ENCODE measurements at places on chromosomes 2 and 18. TPM values are rescaled to one million over a fixed set of nuclear protein-coding genes. Genes with fewer than 3 reads are reported as not detected.

Gene ABCG5
- total RNA-seq, result not detected

Gene ACMSD
- 0.29 TPM for total RNA-seq

Gene GAREM1
- total RNA-seq, result 19.0 TPM

Gene INO80B
- 14.5 TPM for total RNA-seq

Gene CRYGC
- total RNA-seq, result not detected

Gene CD28
- not detected for total RNA-seq

Gene DSG1
- total RNA-seq, result not detected

Gene IL1RL2
- total RNA-seq, result 0.35 TPM

Gene GPR55
- total RNA-seq, result not detected

Gene DNAJC5G
- total RNA-seq, result not detected

Gene GCG
- total RNA-seq, result not detected

Gene OR6B2
- not detected for total RNA-seq

Gene HOXD10
- not detected for total RNA-seq

Gene HOXD9
- total RNA-seq, result 0.33 TPM

- DNase-seq, result peak; percentile 32
These were observed 1.5 kb downstream of the KANSL3 start for GRCh38 chr2:96636551-96637171.

DNA sequence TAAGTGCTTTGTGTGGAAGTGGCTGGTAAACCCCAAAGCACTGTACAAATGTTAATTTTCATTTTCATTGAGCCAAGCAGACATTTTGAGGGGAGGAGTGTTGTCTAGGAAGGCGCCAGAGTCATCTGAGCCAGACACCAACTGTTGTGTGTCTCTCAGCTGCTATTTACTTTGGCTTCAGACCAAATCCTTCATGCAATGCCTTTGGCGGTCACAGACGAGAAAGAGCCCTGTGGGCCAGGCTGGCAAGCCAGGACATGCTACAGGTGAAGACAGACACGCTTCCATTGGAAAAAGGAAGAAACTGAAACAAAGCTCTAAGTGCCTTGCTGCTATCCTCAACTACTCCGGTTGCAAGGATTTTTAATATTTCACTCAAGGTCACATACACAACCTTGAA is 115.4 kb upstream of the CDC42EP3 start:
- peak; percentile 45 for DNase-seq

DNA sequence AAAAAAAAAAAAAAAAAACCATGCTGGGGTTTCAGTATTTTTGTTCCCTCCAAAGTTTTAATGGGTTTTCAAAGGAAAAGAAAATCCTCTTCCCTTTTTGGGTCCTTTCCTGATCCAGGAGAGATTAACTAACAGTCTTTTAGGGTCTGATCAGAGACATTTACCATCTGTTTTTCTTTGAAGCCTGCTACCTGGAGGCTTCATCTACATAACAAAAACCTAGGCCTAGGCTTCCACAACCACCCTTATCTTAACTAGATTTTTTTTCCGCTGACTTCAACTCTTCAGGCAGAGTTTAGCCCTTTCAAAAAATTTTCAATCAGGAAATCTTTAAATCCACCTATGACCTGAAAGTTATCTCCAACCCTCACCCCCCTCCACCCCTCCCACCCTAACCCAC is 154.7 kb downstream of the MBD2 start:
- no peak for DNase-seq

GRCh38 chr2:204170411-204170810 is 233.8 kb downstream of the ICOS start:
- no peak for DNase-seq

DNA sequence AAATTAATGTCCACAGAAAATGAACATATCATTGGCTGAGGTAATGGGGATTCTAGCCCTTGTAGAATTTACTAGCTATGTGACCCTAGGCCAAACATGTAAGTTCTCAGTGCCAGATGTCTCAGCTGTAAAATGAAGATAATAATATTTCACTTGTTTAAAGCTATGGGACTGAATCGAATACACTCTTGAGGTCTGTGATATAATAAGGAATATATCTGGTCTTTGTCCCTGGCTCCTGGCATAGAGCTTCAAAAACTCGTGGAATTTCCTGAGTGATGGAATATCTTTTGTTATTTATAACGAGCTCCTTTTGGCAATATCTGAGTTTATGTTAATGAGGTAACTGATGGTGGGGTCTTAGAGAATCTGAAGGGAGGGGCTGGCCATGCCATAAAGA is 201.4 kb upstream of the CYP26B1 start:
- DNase-seq, result no peak

GRCh38 chr2:226661789-226662545 is 137.7 kb downstream of the IRS1 start:
- DNase-seq, result peak; percentile 72

- no peak for DNase-seq
These were observed 145.9 kb downstream of the ZBTB7C start for GRCh38 chr18:48263192-48263853.

DNA sequence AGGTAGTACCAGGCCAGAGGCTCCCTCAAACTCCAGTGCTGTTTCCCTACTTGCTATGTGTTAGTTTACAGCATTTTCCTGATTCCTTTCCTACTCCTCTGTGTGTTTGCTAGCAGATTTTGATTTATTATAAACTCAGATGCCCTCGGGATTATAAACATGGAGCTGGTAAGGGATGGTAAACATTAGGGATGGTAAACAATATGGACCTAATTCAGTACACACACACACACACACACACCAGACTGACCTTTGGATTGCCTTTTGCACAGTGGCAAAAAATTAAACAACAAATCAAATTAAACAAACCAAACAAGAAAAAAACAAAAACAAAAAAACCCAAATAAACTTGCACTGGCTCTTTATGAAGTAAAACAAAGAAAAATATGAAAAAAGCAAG is 55.4 kb upstream of the ACVR1 start:
- DNase-seq, result no peak

GRCh38 chr2:120369250-120369649 is 23.3 kb downstream of the INHBB start:
- DNase-seq, result no peak

GRCh38 chr2:72011370-72011689 is 136.3 kb downstream of the CYP26B1 start:
- no peak for DNase-seq

DNA sequence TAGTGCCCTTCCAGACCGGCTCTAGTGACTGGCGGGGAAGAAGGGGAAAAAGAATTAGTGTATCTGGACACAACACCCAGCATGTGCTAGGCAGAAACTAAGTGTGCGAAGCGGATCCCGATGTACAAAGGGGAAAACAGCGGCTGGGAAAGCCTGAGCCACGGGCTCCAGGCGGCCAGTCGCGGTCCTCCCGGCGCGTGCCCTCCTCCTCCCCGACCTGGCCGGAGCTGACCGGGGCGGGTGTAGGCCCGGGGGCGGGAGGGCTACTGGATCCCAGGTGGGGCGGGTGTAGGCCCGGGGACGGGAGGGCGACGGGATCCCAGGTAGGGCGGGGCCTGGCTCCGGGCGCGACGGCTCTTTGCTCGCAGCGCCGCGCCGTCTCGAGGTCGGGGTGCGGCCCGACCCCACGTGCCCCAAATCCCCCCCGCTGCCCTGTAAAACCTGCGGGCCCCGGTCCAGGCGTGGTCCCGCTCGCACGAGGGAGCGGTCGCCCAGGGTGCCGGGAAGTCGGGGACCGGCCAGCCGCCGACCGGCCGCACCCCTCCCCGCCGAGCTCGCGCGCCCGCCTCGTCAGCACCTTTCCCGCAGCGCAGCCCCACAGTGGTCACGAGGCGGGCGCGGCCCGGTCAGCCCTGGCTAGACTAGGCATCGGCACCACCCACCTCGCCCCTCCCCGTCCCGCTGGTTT is 48.8 kb downstream of the C2orf42 start:
- DNase-seq, result peak; percentile 67

- no peak for DNase-seq
These were observed 47.4 kb downstream of the IMPA2 start for GRCh38 chr18:12028674-12029073.

- DNase-seq, result no peak
These were observed 90.9 kb downstream of the DOK6 start for GRCh38 chr18:69491576-69491975.

- no peak for DNase-seq
These were observed 29.6 kb upstream of the IL1R1 start for GRCh38 chr2:102112692-102113665.

DNA sequence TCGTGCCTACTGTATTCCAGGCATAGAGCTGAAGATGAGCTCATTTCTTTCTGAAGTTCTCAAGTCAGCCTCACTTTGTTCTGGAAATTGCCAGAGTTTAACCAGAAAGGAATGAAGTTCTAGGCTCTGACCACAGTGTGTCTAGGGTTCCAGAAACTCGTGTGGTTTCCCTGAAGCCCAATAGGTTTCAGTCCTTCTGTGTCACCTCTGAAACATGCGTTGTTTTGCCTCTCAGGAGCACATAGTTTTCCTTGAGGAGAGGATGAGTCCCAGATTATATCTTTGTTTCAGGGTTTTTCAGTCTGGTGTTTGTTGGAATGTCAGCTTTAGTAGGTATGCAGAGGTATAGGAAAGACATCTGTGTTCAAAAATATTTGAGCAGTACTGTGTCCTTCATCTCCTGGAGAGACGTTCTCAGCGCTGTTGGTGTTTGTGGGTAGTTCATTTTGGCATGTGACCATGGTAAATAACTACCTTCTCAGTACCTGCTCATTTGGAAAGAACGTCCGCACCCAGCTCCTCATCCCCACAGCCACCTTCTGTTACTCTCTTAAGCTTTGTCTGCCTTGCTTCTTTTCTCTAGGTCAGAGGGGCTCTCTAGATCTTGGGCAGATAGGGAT is 56.6 kb downstream of the RALBP1 start:
- no peak for DNase-seq

GRCh38 chr2:58911877-58912276 is 670.8 kb upstream of the FANCL start:
- no peak for DNase-seq

DNA sequence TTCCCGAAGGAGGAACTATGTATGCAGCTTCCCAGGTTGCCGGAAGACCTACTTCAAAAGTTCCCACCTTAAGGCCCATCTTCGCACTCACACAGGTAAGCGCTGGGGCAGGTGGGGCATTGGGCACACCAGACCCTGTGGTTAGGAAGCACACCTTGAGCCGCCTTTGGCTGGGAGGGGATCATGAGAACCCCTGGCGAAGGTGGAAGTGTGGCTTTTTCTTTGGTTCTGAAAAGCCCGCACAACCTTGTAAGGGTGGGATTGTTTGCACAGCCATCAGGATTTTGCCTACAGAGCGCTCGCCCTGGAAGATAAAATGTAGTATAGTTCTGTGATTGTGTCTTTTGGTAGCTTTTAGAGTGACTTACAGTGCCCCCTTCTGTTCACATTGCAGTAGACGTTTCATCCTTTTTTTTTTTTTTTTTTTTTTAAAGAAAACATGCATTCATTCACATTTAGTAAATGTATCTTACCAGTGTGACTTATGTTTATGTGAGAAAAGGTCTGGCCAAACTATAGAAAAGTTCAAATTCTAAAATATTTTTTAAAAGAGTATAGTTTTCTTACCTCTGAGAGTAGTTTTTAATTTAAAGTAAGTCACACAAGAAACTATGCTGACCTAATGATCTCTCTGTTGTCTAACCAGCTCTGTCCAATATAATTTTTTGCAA is 5.3 kb downstream of the KLF11 start:
- no peak for DNase-seq

- no peak for DNase-seq
These were observed 7.1 kb downstream of the TPGS2 start for GRCh38 chr18:36821681-36822080.

DNA sequence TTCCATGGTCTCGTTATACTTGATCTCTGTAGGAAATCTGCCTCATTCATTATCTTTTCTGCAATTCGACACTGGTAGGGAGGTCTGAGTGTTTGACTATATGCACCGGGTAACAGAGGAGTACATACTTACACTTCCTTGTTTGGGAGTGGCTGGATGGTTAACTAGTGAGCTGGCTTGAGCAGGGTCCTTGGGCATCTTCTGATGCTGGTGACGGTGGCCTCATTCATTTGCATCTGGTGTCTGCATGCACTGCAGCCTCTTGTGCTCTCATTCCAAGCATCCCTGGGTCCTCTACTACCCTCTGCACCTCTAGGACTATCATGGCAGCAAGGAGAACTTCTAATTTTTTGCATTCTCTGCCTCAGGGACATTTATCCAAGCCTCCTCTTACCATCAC is 100.0 kb upstream of the TCF4 start:
- DNase-seq, result no peak

- no peak for DNase-seq
These were observed 104.2 kb downstream of the CRIM1 start for GRCh38 chr2:36459725-36460137.

GRCh38 chr2:159913900-159914299 is 115.9 kb upstream of the CD302 start:
- DNase-seq, result no peak

DNA sequence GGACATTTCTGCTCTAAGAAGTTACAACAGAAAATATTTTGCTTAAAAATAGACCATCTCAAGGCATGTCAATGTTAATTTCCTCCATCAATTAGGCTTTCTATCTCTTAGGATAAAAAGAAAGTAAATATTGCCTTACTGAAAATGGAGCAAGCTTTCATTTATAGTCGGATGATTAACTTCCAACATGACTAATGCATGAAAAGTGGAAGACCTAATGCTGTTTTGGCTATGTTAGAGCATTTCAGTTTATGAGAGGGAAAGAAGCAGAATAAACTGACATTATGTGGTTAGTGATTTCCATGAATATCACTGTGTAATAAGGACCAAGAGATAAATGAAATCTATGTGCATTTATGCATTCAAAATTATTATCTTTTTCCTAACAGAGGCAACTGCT is 475.2 kb upstream of the UBE2E3 start:
- no peak for DNase-seq

GRCh38 chr2:98704499-98705332 is 26.2 kb downstream of the MGAT4A start:
- DNase-seq, result no peak

DNA sequence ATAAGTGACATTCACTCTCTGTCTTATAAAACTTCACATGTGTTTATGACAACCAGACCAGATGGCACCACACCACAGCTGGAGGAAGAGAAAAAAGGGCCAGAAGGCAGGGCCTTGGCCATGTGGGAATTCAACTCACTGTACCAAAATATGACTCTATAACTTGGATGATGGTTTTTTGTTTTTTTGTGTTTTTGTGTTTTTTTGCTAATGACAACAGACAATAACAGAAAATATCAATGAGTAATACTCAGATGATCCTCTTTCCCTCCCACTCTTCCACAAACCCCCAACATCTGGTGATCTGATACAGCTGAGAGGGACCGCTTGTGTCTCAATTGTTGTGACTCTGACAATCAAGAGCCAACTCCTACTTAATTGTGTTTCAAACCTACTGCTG is 12.4 kb downstream of the NMI start:
- DNase-seq, result no peak

Measured in gastrocnemius medialis (tissue), 4 donors.